NCI-H1436 (cell line): ENCODE measurements at places on chromosomes 12 and 14.

GRCh38 chr12:80622271-80622670 lies 85.2 kb upstream of the MYF6 start:
- no peak for DNase-seq

DNA sequence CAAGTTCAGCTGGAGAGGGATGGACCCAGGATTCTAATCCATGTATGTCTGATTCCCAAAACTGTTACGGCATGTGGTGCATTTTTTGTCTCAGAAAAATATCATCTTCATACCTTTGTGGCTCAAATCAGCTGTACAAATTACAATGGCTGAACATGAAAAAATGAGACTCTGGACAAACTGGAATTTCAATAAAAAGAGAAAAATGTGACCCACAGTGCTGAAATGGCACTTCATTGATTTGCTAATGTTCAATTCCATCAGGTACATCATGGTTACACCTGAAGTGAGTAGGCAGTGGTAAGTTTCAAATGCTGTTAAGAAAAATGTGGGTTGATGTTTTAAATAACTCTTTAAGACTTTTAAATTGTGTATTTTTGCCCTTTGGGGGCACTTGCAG lies 165.6 kb upstream of the CAND1 start:
- no peak for DNase-seq

- DNase-seq, result no peak
These were observed 32.0 kb downstream of the CHGA start for GRCh38 chr14:92954933-92955332.

- DNase-seq, result no peak
These were observed 101.8 kb upstream of the EIF5 start for GRCh38 chr14:103232031-103232808.

DNA sequence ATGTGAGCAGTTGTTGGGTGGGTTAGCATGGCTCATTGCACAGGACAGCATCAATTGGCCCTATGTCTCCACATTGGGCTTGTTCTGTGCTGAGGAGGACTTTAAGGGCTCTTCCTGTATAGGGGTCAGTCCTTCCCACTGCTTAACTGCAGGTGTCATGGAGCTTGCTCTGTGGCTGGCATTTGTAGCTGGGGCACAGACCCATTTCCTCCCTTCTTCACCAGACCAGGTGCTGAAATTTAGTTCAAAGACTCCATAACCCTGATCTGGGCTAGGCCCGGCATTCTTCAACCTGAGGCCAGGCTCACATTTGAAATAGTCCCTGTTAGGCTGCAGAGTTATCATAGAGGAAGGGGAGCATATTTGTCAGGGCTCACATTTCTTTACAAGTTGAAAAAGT lies 12.8 kb downstream of the CHST11 start:
- no peak for DNase-seq

DNA sequence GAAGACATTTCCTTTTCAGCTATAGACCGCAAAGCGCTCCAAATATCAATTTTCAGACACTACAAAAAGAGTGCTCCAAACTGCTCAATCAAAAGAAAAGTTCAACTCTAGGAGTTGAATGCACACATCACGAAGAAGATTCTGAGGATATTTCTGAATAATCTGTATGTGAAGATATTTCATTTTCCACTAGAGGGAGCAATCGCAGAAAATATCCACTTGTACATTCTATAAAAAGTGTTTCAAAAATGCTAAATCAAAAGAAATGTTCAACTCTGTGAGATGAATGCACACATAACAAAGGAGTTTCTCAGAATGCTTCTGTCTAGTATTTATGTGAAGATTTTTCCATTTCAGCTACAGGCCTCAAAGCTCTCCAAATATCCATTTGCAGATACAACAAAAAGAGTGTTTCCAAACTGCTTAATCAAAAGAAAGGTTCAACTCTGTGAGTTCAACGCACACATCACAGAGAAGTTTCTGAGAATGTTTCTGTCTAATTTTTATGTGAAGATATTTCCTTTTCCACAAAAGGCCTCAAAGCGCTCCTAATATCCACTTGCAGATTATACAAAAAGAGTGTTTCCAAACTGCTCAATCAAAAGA lies 643.8 kb upstream of the ALG10B start:
- no peak for DNase-seq

DNA sequence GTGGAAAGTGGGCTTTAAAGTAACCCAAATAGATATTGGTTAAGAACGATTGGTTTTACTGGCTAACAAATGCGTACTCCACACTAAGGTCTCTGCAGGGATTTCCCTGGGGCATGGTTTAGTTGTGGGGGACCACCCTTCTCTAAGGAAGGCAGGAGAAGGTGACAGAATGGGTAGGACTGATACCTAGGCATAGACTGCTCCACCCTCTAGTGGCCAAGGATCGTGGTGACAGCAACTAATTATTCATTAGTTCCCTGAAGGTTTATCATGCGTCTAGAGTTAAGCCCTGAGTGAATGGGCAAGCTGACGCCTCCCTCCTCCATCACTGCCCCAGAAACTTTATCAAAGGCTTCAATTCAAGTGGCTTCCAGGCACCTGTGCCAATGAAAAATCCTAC lies 9.1 kb downstream of the FAM181A start:
- DNase-seq, result peak; percentile 6

- no peak for DNase-seq
These were observed 465.2 kb downstream of the LRIG3 start for GRCh38 chr12:58455136-58455535.

GRCh38 chr12:59736786-59737185 lies 141.0 kb downstream of the SLC16A7 start:
- DNase-seq, result no peak

- DNase-seq, result no peak
These were observed 7.5 kb upstream of the RASSF9 start for GRCh38 chr12:85843606-85844310.

DNA sequence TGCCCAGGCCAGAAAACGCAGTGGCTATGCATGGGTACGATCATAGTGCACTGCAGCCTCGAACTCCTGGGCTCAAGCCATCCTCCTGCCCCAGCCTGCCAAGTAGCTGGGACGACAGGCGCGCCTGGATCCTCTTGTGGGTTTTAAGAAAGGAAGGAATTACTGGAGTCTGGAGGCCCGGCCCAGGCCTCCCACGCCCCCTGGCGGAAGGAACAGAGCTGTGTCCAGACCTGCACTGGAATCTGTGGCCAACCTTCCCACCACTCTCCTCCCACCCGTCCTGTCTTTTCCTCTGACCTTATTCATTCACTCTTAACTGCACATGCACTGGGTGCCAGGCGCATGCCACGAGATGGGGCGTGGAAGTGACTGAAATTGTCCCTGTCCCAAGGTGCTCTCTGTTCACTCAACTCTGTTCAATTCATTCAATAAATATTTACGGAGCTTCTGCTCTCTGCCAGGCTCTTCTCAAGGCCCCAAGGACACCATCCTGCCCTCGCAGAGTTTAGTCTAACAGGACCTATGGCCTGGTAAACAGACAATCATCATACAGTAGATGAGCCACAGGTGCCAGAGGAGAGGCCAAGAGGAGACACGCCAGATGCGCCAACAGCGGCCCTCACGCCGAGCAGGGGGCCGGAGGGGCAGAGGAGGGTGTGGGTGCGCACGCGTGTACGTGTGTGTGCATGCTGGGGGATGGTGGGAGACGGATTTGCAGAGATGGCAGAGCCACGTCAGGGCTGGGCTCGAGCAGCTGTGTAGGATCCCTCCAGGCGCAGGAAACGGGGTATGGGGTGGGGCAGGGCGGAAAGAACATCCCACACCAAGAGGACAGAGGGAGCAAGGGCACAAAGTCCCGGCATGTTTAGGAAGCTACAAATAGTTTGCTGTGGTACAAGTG lies 13.7 kb upstream of the TMEM106C start:
- DNase-seq, result peak; percentile 61

DNA sequence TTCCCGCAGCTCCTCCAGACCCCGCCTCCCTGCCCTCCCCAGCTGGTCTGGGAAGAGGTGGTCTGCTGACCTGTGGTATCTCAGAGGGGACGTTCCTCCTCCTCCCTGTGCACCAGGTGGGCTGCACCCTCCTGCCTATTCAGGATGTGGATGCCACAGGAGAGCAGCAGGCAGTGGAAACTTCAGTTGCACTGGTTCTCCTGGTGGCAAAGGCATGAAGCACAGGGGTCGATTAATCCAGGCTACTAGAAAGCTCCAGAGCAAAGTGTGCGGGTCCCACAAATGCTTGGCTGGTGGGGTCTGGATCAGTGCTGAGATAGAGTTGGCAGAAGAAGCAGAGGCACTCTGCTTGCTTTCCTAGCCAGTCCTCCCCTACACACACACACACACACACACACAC lies 197.0 kb downstream of the SLC41A2 start:
- DNase-seq, result no peak

DNA sequence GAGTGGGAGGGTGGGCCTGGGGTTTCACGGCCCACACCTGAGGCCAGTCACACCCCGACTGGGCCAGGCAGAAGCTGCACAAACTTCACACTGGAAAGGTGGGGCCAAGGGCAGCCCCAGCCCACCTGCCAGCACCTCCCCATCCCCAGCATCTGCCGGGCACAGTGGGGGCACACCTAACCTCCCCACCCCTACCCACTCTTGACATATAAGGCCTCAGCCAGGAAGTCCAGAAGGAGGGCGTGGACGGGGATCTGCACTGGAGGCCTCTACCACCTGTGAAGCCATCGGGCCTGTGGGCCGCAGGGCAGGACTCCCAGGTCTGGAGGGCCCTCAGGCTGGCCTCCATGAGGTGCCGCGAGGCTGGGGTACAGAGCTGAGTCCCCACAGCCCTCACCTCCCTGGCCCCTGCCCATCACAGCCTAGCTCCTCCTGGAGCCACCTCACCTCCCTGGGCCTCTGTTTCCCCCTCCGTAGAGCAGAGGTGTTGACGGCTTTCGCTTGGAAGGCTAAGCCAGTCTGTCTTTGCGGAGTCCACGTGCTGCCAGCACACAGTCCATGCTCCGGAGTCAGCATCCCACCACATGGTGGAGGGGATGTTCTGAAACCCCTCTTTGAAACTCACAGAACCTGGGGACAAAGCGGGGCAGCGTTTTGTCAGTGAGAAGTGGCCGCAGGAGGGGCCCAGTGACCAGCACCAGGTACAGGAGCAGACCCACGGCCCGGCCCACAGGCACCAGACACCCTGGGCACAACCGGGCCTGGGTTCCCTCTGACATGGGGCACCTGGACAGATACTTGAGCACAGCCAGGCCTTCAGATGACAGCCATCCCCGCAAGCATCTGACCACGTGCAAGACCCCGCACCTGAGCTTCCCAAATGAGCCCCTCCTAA lies 38.2 kb upstream of the INF2 start:
- no peak for DNase-seq

DNA sequence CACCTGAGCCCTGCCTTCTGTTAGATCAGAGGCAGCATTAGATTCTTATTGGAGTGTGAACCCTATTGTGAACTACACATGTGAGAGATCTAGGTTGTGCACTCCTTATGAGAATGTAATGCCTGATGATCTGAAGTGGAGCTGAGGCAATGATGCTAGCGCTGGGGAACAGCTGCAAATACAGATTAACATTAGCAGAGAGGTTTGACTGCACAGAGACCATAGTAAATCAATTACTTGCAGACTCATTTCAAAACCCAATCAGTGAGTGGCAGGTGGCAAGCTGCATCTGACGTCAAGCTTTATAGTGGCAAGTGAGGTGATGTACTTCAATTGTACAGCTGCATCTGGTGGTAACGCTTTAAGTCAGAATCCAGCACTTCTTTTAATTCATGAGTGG lies 141.6 kb downstream of the GPHN start:
- DNase-seq, result peak; percentile 88

DNA sequence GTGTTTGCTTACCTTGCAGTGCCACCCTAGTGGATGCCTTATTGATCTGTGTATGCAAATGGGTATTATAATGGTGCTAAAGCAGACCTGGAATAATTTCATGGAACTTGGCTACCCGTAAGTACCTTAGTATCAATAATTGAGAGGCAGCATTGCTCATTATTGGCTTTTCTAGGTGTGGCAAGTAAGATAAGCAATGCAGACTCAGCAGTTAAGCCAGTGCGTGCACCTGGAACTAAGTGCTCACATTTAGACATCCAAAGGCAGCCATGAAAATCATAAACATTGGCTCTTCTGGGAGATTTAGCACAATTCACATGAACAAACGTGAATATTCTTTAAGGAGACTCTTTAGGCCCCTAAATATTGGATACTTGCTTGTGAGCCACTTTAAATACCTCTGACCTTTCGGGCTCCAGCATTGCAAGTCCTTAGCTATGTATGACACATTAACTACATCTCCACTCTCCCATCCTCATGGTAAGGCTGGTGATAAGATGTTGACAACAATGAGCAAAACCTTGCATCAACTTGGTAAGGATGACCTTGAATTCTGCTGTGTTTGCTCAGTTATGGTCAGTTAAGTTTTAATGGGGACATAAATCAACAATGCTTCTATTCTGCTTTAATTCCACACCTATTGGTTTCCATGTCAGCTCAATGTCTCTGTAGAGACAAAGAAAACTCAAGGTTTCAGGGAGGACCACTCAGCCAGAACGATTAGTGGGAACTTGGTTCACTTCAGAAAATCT lies 112.0 kb downstream of the SLC5A8 start:
- DNase-seq, result no peak

DNA sequence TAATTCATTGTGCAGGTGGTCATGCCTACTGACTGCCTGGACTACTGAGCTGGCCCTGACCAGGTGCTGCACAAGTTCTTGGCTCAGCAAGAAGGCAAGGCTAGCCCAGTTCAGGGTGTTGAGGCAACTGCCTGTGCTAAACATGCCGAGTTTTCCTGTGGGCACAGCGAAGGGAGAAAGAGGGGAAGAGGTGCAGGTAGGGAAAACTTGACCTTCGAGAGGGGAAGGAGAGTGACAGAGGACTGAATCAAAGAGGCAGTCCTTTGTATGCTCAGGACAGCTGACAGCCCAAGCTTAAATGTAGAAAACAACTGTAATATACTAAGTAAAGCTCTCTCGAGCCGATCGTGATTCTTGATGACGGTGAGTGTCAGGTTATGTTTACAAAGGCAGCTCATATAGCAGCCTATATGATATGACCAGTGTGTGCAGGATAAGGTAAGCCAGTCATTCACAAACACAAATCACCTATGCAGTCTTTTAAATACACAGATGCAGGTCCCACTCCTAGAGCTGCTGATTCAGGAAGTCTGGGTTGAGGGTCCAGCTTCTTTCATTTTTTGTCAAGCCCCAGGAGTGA lies 2.6 kb downstream of the IRAK3 start:
- no peak for DNase-seq

- no peak for DNase-seq
These were observed 20.4 kb downstream of the CMKLR1 start for GRCh38 chr12:108318472-108319275.

DNA sequence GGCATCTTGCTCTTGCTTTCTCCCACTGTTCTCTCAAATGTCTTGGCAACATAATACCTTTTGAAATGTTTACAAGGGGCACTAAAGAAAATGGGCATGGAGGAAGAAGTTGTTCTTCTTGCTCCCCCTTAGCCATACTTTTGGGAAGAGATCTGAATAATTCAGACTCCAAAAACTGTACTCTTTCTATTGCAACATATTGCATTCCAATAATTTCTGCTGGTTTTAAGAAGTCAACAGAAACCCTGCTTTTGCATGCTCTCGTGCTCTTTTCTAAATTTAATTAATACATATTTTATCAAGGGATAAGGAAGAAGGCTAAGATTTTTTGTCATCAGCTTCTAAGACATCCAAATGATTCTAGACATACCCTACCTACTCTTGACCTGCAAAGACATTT lies 409.9 kb upstream of the SOX5 start:
- no peak for DNase-seq

DNA sequence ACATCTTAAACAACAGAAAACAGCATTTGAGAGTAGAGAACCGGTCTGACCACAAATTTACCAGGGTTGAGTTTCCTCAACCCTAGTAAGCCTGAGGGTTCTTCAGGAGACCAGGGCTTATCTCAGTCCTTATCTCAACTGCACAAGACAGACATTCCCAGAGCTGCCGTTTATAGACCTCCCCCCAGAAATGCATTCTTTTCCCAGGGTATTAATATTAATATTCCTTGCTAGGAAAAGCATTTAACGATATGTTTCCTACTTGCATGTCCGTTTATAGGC lies 12.3 kb downstream of the TMEM117 start:
- no peak for DNase-seq
